Dermis microvascular lymphatic vessel endothelial cell (primary cell): ENCODE measurements at places on chromosomes 11 and 22.

DNA sequence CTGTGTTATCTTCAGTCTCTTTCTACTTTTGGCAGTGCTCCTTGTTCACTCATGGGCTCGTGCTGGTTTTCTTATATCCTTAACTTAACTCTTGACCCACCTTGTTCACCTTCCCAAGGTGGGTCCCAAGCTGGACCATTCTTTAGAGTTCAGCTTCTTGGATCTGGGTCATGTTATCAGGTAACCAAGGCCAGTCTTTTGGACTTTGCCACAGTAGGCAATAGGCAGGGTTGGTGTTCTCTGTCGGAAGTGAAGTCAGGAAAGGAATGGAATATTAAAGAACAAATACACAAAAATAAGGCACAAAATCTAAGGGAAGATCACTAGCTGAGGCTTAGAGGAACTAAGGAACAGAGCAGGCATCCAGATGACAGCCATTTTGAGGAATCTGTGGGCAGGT lies 202.7 kb downstream of the ARHGAP42 start:
- DNase-seq: no peak

GRCh38 chr11:134120921-134121526 lies 52.2 kb downstream of the JAM3 start:
- DNase-seq: no peak

DNA sequence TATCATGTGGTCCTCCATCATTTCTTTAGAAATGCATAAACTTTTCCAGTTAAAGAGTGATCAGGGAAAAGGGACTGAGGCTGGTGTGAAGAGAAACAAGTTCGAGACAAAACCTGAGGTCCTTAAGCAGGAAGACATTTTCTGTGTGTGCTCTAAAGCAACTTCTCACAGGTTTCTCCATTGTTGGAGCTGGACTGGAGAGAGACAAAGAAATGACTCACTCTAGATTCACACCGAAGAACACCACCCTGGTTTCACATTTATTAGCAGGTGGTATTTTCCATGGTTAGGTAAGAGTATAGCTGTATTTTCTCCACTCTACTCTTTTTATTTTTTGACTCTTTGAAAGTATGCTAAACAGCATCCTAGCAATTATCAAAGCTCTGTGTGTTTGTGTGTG lies 736.4 kb downstream of the KCNA4 start:
- peak; percentile 67 for DNase-seq

DNA sequence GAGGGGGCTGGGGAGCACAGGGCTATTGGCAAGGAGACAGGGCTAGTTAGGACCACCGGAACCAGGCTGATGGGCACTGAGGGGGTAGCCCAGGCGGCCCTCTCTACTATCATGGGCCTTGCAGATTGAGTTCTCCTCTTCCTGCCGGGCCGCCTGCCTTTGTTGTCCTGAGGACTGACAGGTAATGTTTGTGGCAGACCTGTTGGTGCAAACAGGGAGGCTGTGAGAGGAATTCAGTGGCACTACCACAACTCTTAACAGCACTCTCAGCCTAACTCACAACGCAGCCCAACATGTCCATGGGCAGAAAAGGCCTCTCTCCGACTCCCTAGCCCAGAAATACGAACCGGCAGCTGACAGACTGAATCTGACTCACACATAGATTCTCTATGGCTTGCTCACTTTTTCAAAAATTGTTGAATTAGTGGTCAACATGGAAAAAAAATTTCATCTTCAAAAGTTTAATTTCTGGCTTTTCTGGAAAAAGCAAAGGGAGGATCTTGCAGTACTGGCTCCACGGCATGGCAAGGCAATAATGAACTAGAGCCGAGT lies 11.4 kb downstream of the KCNJ5 start:
- DNase-seq: no peak

DNA sequence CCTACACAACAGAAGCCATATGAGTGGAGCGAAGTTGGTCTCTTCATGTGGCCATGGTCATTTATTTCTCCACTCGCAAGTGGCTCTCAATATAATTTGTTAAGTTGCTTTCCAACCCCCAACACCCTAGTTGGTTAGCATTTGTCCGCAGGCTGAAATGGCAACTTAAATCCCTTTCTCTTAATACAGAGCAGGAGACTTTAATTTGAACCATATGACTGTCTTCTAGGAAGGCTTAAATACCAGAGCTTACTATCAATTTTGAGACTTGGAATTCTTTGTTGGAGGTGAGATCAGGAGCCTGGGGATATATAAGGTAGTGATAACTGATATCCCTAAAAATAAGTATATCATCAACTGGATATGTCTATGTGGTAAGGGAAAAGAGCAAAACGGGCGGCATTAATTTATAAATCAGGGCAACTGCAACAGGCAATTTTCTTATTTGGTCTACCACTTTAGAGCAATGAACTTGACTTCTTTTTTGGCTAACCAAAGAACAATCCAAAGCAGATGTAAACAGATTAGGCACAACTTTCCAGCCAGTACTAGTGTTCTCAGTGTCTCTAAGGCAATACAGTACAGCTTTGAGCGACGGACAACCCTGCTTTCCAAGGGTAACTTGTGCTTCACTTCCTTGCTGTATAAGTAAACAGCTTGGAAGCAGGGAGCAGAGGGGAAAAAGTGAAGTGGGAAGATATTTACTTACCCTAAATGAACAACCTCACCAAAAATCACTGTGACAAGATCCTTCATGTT lies 74.7 kb upstream of the APOA1 start:
- no peak for DNase-seq

- no peak for DNase-seq
Measured at GRCh38 chr11:86814775-86815174, 14.4 kb downstream of the PRSS23 start.

DNA sequence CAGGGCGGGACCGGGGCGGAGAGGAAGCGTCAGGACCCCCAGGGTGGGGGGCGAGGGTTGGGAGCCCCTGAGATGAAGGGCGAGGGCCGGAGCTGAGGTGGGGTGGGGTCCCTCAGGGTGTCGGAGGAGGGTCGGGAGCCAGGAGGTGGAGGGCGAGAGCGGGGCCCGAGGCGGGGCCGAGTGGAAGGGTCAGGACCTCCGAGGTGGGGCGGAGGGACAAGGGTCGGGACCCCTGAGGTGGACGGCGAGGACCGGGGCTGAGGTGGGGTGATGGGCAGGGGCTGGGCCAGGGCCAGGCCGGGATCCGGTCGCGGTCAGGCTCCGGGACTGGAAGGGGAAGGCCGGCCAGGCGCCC lies 409 bp downstream of the SMC1B start:
- no peak for DNase-seq

DNA sequence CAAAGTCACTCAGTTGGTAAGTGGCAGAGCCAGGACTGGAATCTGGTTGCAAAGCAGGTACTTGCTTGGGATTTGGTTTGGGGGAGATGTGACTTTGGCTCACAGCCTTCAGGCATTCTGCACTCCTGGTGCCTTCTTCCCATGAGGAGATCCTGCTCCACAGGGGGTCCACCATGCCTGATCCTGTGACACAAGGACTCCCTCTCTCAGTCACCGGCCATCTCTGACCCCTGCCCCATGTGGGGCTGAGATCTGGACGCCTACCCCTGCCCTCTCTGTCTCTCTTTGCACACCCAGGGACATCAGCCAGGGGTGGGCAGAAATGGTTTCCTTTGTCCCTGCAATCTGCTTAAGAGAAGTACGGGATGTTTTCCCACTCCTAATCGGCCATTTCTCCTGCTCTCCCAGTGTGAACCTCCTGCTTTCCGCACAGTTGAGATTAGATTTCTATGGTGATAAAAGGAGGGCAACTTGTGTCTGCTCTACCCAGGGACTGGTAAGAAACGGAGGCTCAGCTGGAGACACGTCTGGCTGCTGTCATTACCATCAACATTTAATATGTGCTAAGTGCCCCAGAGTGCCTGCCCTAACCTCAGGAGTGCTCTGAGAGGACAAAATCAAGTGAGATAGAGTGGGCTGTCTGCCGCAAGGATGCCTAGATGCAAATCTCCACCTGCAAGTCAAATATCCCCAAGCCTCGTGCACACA lies 11.1 kb upstream of the FXYD6 start:
- no peak for DNase-seq

GRCh38 chr11:36008584-36008983 lies 64.7 kb downstream of the LDLRAD3 start:
- peak; percentile 79 for DNase-seq

DNA sequence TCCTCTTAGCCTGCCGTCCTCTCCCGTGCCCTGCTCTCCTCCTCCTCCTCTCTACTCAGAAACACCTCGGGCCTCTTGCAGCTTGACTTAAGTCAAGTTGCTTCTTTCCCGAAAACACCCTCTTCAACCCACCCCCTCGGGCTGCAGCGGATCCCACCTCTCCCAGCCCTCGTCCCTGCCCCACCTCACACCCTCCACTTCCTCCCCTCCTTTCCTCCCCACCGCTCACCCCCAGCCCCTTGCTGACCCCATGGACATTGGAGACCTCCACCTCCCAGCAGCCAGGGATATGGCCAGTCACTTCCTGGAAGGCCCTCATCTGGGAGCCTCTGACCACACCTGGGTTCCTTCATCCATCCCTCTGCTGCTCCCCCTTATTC lies 8.5 kb upstream of the CYTH4 start:
- no peak for DNase-seq

DNA sequence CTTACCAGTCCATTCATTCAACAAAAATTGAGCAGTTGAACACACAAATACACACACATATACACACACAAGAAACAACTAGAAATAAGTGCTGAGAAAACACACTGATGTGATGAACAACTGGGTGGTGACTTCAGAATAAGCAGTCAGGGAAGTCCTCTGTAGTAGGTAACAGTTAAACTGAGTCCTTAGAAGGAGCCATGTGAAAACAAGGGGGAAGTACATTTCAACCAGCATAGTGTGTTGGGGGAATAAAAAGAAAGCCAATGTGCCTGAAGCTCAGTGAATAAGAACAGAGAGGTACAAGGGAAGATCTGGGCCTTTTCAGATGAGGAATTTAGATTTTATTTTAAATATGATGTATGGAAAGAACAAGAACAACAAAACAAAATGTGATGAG lies 6.8 kb upstream of the TMEM123 start:
- no peak for DNase-seq

- DNase-seq: no peak
Measured at GRCh38 chr11:1057806-1058205, 16.9 kb upstream of the MUC2 start.

- DNase-seq: no peak
Measured at GRCh38 chr11:37184326-37184725, 586.3 kb upstream of the RAG2 start.

- no peak for DNase-seq
Measured at GRCh38 chr11:126308271-126308671, 4.4 kb downstream of the DCPS start.

- peak; percentile 98 for DNase-seq
Measured at GRCh38 chr11:74319139-74319816, 7.8 kb upstream of the P4HA3 start.

DNA sequence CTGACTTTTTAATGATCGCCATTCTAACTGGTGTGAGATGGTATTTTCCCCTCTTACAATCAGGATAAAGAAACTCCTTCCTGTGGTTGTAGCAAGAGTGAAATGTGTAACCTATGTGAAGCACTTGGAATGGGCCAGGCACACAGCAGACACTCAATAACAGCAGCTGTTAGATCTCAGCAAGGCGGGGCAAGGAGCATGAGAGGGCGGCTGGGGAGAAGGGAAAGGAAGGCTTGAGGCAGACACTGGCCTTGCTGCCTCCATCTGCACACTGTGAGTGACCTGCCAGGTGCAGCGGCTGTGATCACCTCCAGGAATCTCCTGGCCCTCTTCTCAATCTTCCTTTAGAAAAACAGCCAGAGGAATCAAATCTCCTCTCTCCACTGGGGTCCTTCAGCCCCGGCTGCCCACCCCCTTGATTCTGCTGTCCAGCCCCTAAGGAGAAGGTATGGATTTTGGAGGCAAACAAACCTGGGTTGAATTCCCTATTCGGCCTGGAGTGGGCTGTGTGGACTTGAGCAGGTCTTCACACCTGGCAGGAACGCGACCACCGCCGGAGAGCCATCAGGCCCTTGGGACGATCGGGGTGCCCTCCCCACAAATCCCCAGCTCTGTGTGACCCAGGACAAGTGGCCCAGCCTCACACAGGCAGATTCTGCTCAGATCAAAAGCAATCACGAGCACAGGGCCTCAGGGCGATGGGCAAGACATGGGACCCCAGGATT lies 49.0 kb downstream of the RPUSD4 start:
- DNase-seq: no peak

DNA sequence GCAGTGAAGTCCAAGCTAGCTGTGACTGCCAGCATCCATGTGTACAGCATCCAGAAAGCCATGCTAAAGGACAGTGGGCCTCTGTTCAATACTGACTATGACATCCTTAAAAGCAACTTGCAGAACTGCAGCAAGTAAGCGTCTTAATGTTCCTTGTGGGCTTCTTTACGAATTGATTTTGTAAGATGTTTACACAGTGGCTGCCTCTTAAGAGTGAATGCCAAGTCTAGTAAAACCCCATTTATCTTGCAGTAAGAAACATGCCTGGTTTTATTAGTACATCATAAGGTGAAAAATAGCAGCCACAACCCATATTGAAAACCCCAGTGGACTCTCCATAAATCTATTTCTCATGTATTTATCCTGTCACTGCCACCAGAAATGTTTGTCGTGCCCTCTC lies 20.5 kb downstream of the POLD3 start:
- no peak for DNase-seq

DNA sequence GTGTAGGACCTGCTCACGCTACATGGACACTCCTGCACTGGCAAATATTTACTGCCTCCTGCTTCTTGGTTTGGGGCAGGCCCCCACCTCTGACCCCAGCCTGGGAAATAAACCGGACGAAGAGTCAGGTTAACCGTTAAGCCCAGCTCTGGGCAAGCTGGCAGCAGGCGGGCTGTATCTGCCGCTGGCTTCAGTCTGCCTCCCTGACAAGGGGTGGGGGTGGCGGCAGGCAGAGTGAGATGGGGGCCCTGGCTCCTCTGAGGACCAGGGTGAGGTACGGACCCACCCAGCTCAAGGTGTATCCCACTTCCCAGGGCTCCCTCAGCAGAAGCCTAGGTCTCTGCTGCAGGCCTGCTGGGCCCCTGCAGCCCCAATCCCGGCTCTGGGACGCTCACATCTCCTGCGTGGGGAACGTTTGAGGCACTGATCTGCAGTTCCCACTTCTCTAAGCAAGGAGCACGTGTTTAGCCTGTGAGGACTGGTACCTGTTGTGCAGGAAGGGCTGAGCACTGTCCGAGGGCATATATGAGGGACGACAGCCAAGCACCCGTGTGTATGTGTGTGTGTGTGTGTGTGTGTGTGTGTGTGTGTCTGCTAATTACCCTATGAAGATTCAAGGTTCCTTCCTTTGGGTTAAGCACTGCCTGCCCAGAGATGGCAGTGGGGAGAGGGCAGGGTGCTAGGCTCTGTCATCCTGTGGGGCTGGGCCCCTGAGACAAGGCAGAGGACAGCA lies 1.1 kb upstream of the LRRC75B start:
- no peak for DNase-seq

DNA sequence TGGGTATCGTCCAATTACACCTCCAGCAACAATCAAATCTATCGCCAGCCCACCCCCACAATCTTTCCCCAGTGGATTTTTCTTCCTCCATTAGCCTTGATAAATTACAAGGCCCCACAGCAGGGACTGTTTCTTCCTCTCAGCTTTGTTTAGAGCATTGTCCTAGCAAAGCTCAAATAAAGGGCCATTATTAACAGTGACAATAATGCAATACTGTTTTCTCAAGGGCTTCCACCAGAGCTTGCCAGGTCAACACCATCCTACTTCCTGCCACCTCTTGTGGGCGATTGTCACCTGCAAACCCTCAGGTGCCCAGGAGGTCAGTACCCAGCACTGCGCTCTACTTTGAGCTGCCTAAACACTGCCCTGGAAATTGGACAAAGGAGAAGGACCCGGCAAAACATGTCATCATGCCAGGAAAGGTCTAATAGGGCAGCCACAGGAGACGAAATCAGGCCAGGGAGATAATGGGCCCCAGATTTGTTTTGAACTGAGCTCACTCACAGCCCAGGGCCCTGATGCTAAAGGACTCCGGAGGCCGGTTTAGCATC lies 95.2 kb downstream of the ABTB2 start:
- no peak for DNase-seq
